CD4-positive, alpha-beta T cell treated with Interleukin-17A for 4 hours (primary cell): ENCODE measurements at places on chromosomes 16 and 17.
A peak's percentile ranks its signal among the peaks of the same experiment; 100 is the strongest.

GRCh38 chr16:23269248-23269953 lies 32.7 kb upstream of the SCNN1B start:
- no peak for DNase-seq

DNA sequence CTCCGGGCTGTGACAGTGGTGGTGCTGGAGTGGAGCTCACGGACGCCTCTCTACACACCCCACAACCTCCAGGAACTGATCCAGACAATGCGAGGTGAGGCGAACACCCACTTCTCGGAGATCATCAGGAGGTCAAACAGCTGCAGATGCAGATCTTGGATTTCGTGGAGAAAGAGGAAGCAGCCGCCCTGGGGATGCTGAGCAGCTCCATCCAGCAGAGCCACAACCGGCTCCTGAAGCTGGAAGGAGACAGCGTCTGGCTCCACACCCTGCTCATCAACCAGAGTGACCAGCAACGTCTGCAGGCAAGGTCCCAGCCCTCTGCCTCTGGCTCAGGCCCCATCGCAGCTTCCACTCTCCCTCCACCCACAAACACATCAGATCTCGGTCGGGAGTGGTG lies 13.2 kb upstream of the SLC16A5 start:
- DNase-seq, result no peak

GRCh38 chr16:49836668-49837067 lies 19.2 kb downstream of the ZNF423 start:
- DNase-seq, result no peak

GRCh38 chr16:84919708-84920107 lies 91.6 kb downstream of the ZDHHC7 start:
- no peak for DNase-seq

DNA sequence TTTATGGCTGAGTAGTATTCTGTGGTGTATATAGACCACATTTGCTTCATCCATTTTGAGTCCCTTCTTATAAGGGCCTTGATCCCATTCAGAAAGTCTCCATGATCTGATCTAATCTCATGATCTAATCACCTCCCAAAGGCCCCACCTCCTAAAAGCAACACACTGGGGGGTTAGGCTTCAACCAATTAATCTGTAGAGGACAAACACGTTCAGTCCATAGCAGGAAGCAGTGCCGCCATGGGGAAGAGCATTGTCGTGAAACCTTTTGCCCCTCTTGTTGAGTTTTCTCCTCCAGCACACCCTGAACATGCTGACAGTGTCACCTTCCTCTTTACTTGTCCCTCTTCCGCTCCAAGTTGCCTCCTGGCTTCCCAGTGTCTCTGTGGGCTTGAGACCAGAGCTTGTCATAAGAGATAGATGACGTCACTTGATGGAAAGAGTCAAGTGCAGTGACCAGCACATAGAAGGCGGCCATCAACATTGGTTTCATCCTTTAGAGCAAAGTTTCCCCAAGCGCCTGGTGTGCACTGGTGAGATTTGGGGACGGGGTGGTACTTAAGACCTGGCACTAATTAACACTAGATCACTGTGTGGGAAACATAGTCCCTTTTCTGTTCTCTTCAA lies 74.1 kb downstream of the PRKCB start:
- no peak for DNase-seq

DNA sequence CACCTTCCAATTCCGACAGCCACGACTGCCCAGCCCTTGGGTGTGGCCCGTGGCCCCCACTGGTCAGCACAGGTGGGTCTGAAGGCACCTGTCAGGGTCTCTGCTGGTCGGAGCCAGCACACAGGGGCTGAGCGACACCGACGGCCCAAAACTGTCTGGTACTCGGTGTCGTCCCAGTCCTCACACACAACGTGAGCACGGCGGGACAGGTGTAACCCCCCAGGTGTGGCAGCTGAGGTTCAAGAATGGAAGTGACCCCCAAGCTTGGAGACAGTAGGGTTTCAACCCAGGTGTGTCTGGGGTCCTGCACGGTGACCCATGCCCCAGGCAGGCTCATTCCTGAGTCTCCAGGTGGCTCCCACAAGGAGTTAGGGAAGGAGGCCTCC lies 1.0 kb downstream of the GALNS start:
- DNase-seq, result no peak

GRCh38 chr17:45703806-45704205 lies 80.3 kb upstream of the CRHR1 start:
- no peak for DNase-seq

DNA sequence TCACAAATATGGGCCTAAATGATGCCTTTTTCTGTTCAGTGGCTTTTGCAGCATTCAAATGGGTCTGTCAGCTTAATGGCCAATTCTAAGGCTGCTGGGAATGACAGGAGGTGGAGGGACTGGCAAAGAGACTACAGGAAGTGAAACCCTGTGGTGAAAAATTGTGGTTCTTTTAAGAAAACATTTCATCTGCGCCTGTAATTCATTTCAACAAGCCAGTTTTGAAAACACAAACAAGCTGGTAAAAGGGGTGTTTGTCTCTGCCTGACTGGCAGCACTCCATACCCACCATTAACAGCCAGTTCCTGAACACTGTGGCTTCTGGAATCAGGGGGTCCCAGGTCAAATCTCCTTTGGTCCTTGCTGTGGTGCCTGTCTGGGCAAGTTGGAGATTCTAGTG lies 3.6 kb upstream of the KDM8 start:
- DNase-seq, result peak; percentile 46

DNA sequence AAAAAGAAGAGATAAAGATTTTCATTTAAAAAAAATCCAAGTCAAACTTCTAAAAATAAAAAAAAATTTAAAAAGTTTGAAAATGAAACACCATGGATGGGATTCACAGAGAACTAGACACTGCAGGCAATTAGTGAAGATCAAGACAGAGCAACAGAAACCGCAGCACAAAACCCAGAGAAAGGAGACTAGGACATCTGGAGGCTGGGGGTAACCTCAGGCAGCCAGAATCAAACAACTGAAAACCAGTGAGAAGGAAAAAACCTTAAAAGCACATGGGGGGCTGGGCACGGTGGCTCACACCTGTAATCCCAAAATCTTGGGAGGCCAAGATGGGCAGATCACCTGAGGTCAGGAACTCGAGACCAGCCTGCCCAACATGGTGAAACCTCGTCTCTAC lies 30.6 kb downstream of the LITAFD start:
- no peak for DNase-seq

DNA sequence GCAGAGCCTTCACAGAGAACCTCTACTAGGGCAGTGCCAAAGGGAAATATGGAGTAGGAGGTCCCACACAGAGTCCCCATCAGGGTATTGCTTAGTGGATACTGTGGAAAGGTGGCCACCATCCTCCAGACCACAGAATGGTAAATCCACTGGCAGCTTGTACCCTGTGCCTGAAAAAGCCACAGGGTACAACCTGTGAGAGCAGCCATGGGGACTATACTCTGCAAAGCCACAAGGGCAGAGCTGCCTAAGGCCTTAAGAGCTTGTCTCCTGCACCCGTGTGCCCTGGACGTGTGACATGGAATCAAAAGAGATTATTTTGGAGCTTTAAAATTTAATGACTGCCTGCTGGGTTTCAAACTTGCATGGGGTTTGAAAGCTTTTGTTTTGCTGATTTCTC lies 118.0 kb upstream of the SEC14L1 start:
- no peak for DNase-seq

- no peak for DNase-seq
Observed at GRCh38 chr16:71693164-71693563, 31.3 kb downstream of the PHLPP2 start.

DNA sequence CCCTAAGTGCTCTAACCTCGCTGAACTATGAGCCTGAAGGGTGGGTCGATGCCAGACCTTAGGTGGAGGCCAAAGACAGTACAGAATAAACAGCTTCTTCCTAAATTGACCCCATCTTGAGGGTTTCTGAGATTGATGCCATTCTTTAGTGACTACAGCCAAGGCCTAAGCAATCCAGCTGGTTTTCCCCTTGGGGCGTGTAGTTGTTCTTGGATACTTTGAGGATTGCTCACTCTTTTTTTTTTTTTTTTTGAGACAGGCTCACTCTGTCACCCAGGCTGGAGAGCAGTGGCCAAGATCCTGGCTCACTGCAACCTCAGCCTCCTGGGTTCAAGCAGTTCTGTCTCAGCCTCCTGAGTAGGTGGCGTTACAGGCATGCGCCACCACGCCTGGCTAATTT lies 2.0 kb downstream of the OVCA2 start:
- no peak for DNase-seq

- no peak for DNase-seq
Observed at GRCh38 chr17:72810991-72811508, 281.4 kb downstream of the SLC39A11 start.

GRCh38 chr16:55126456-55126855 lies 195.8 kb downstream of the IRX5 start:
- DNase-seq, result no peak

GRCh38 chr17:68792042-68792685 lies 163.0 kb downstream of the ABCA8 start:
- DNase-seq, result no peak

GRCh38 chr16:287298-287811 lies 4.4 kb downstream of the PDIA2 start:
- no peak for DNase-seq

GRCh38 chr16:76518781-76519180 lies 241.6 kb downstream of the CNTNAP4 start:
- no peak for DNase-seq

- DNase-seq, result no peak
Observed at GRCh38 chr16:72673118-72673517, 374.8 kb downstream of the ZFHX3 start.

GRCh38 chr17:8225813-8226535 lies 15.6 kb upstream of the AURKB start:
- DNase-seq, result peak; percentile 71

- DNase-seq, result no peak
Observed at GRCh38 chr17:4642286-4642685, 808 bp upstream of the ALOX15 start.

DNA sequence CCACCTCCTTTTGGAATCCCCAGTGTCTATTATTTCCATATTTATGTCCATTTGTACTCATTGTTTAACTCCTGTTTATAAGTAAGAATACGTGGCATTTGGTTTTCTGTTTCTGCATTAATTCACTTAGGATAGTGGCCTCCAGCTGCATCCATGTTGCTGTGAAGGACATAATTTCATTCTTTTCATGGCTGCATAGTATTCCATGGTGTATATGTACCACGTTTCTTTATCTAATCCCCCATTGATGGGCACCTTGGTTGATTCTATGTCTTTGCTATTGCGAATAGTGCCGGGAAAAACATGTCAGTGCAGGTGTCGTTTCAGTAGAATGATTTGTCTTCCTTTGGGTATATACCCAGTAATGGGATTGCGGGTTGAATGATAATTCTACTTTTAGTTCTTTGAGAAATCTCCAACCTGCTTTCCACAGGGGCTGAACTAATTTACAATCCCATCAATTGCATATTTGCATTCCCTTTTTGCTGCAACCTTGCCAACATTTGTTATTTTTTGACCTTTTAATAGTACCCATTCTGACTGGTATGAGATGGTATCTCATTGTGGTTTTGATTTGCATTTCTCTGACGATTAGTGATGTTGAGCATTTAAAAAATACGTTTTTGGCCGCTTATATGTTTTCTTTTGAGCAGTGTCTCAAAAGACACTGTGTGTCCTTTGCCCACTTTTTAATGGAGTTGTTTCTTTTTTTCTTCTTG lies 373.2 kb upstream of the TNRC6C start:
- DNase-seq, result no peak

- no peak for DNase-seq
Observed at GRCh38 chr16:21720533-21720932, 56.8 kb downstream of the OTOA start.

- DNase-seq, result no peak
Observed at GRCh38 chr17:72126575-72127486, 6.0 kb downstream of the SOX9 start.

DNA sequence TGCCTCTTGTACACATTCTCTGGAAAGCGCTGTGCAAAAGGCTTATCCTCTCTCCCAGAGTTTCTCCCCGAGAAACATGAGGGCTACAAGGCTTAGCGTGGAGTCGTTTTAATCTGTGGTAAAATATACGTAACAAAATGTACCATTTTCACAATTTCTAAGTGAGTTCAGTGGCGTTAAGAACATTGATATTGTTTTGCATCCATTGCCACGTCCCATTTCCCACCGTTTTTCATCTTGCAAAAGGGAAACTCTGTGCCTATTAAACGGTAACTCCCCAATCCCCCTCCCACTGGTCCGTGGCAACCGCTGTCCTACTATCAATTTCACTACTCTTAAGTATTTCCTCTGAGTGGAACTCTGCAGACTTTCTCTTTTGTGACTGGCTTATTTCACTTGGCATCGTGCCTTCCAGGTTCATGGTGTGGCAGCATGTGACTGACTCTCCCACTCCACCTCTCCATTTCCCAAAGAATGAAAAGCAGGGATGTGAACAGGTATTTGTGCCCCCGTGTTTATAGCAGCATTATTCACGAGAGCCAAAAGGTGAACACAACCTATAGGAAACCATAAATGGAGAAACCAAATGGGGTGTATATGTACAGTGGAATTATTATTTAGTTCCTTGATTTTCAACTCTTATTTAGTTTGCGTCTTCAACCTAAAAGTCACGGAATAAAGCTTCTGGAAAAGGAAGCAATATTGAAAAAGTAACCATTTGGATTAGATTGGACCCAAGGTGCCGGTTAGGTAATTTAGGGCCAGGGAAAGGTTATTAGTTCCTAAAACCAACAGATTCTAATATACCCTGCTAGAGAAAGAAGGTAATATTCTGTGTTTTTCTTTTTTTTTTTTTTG lies 1.1 kb upstream of the USP32 start:
- peak; percentile 12 for DNase-seq

- no peak for DNase-seq
Observed at GRCh38 chr16:67257486-67258160, 8.8 kb downstream of the SLC9A5 start.

DNA sequence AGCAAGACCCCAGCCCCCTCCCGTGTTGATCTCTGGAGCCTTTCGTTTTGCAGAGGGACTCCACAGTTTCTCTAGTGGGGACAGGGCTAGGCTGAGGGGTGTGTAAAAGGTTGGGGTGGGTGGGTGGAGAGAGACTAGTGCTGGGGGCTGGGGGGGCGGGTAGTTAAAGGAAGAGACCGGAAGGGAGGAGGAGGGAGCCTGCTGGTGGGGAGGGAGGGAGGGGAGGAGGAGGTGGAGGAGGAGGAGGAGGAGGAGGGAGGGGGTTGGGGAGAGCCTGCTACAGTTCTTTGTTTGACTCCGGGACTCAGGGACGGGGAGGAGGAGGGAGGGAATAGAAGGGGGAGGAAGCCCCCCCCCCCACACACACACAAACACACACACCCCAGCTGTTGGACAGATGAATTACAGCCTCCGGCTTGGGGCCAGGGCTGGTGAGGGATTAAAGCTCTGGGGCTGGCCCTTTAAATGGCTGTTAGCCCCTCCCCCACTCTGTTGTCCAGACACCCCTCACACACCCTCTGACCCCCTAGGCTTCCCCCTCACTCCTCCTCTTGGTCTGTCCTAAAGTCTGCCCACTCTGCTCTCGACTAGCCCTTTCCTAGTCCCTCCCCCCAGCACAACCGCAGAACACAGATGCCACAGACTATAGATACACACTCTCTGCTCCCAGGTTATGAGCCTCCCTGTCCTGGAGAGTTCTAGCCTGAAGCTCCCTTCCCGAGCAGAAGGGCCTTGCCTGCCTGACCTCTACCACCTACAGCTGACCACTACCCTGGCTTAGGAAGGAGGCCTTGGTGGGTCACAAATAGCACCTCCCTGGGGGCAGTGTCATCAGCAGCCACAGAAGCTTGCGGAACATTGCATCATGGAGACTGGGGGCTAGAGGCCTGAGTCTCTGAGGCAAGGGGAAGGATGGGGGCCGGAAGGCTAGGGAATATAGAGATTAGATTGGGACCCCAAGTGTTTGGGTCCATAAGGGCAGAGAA lies 4.4 kb downstream of the KDM6B start:
- DNase-seq, result peak; percentile 57

- DNase-seq, result no peak
Observed at GRCh38 chr17:71458322-71458721, 662.5 kb upstream of the SOX9 start.
